ENCODE measurements at places on chromosomes 4 and X. TPM values are rescaled to one million over a fixed set of nuclear protein-coding genes. Genes with fewer than 3 reads are reported as not detected.

Gene VCX3B
- total RNA-seq: not detected

Gene TBC1D8B
- 0.17 TPM for total RNA-seq

Gene TRAM1L1
- not detected for total RNA-seq

Gene MAGEB10
- not detected for total RNA-seq

Gene CXCL1
- not detected for total RNA-seq

Gene DMP1
- total RNA-seq: not detected

Gene IQCM
- total RNA-seq: not detected

Gene MSANTD1
- total RNA-seq: 2.0 TPM

Gene NSG1
- total RNA-seq: 0.62 TPM

Gene MAGEB1
- not detected for total RNA-seq

Data from CD4-positive, CD25-positive, alpha-beta regulatory T cell (primary cell).